H9 (cell line): ENCODE measurements at places on chromosomes 2 and 18.

DNA sequence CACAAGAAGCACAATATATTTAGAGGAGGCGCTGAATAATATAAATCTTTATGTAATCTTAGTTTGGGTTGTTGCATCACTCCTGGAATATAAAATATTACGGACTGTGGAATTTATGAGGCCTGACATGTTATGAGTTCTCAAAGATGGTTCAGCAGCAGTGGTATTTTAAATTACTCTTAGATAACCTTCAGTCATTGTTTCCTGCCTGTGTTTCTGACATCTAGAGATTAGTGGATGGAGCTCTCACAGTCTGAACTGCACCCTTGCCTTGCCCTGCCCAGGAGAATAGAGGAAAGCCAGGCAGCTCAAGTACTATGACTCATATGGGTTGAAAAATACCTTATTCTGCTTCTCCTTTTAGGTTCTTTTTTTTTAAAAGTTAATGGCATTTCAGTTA, 70.0 kb downstream of the ACSL3 start:
- H3K27ac ChIP-seq = no peak overlapping the region
- H3K4me3 ChIP-seq = no peak overlapping the region
- no peak for DNase-seq
- H3K4me1 ChIP-seq = no peaks in the 10 kb centered on the region
- H3K36me3 ChIP-seq = peaks cover 45% of the 10 kb centered on the region

GRCh38 chr2:125559186-125559585, 1096.8 kb upstream of the GYPC start:
- H3K4me1 ChIP-seq = no peaks in the 10 kb centered on the region
- no peak overlapping the region for H3K4me3 ChIP-seq
- H3K36me3 ChIP-seq = no peaks in the 10 kb centered on the region
- H3K27ac ChIP-seq = no peak overlapping the region

DNA sequence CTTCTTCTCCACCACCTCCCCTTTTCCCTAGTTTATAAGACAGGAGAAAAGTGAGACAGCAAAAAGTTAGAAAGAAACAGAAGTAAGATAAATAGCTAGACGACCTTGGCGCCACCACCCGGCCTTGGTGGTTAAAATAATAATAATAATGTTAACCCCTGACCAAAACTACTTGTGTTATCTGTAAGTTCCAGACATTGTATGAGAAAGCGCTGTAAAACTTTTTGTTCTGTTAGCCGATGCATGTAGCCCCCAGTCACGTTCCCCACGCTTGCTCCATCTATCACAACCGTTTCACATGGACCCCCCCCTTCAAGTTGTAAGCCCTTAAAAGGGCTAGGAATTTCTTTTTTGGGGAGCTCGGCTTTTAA, 1.5 kb upstream of the BUB1 start:
- H3K4me1 ChIP-seq = peaks cover 5% of the 10 kb centered on the region; the same call in 1 of the 2 replicates
- H3K27ac ChIP-seq = no peak overlapping the region
- H3K4me3 ChIP-seq = no peak overlapping the region
- H3K27me3 ChIP-seq = no peaks in the 10 kb centered on the region
- no peak for DNase-seq

- H3K27me3 ChIP-seq = no peaks in the 10 kb centered on the region
- H3K4me1 ChIP-seq = no peaks in the 10 kb centered on the region
- no peak overlapping the region for H3K27ac ChIP-seq
These were observed 37.5 kb downstream of the SCN1A start for GRCh38 chr2:166090346-166090745.

GRCh38 chr2:234996069-234996940, 44.5 kb downstream of the SH3BP4 start:
- peaks cover 9% of the 10 kb centered on the region; the same call in 2 of the 3 replicates for H3K36me3 ChIP-seq
- no peaks in the 10 kb centered on the region for H3K27me3 ChIP-seq
- H3K4me3 ChIP-seq = peak overlapping the region; percentile 22; the same call in 1 of the 3 replicates
- H3K27ac ChIP-seq = peak overlapping the region; percentile 11
- H3K4me1 ChIP-seq = peaks cover 8% of the 10 kb centered on the region; the same call in 1 of the 2 replicates
- peak; percentile 91 for DNase-seq

- no peak overlapping the region for H3K4me3 ChIP-seq
- H3K27ac ChIP-seq = no peak overlapping the region
- no peaks in the 10 kb centered on the region for H3K27me3 ChIP-seq
- no peaks in the 10 kb centered on the region for H3K4me1 ChIP-seq
- no peaks in the 10 kb centered on the region for H3K36me3 ChIP-seq
These were observed 135.0 kb upstream of the HNMT start for GRCh38 chr2:137829251-137829650.

GRCh38 chr18:79424008-79424565, 28.4 kb downstream of the NFATC1 start:
- H3K36me3 ChIP-seq = peaks cover 10% of the 10 kb centered on the region
- no peak for DNase-seq
- H3K4me1 ChIP-seq = no peaks in the 10 kb centered on the region
- H3K4me3 ChIP-seq = no peak overlapping the region
- no peaks in the 10 kb centered on the region for H3K27me3 ChIP-seq
